NCI-H1436 treated with DMSO at 0.1 percent for 48 hours (cell line): ENCODE measurements at places on chromosomes 11 and 22.

DNA sequence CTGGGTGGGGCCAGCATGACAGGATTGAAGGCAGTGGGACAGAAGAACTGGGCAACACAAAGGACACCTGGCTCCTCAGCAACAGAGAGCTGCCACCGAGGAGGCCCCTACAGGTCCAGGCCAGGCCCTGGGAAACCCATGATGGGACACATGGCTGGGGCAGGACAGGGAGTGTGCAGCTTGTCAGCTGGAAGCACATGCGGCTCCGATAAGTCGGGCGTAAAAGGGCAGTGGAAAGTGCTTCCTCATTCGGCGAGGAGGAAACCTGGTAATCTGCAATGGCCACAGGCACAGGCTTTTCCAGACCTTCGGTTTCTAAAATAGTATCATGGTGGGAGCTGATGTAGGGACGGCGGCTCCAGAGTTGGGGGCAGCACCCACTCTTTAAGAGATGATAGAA lies 16.5 kb downstream of the GNAZ start:
- no peak for DNase-seq

DNA sequence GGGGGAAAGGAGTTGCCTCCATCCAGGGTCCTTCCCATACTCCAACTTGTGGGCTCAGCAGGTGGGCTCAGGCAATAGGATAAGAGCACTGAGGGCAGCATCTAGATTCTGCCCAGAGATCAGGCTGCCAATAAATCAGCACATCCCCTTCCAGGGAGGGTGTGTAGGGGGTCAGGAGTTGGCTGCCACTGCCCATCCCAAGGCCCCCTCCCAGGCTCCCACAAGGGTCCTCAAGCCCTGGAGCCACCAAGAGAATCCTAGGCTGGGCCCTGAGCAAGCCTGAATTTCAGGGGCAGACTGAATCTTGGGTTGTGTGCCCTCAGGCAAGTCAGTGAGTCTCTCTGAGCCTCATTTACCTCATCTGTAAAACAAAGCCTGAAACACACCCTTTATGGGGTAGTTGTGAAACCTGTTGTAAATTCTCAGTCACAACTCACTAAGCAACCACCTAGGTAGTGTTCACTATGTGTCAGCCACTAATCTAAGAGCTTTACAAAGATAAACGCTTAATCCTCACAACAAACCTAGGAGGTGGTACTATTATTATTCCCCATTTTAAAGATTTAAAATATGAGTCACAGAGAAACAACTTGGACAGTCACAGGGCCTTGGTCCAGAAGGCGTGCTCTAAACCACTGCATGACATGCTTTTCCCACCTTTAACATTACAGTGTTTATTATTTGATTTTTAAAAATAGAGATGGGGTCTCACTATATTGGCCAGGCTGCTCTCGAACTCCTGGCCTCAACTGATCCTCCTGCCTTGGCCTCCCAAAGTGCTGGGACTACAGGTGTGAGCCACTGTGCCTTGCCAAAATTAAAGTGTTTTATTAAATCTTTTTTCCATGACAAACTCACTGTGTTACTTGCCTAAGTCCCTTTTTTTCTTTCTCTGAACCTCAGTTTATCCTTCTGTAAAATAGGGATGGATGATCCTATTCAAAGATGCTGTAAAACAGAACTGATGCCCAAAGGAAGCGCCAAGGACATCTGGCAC lies 36.2 kb downstream of the LMO1 start:
- no peak for DNase-seq

DNA sequence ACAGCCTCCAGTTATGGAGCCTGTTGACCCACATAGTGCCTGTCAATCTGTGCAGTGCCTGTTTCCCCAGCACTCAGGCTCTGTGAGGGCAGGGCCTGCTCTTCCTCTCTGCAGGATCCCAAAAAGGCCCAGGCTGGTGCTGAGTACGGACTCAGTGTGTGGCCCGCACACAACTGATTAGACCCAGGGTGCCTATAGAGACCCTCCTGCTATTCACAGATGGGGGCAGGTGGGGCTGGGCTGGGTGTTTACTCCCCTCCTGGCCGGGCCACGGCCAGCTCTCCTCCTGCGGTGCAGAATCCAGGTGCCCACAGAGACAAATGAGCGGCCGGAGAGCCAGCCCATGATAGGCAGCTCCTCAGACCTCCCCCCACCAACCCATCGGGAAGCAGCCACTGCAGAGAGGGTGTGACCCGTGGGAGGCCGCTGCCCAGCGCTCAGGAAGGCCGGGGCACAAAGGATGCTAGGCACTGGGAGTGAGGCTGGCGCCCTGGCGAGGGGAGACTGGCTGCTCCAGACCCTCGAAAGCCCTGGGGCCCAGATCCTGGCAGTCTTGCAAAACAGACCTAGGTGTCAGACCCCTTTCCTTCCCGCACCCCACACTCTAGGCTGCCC lies 239.0 kb downstream of the CTTN start:
- DNase-seq: no peak

GRCh38 chr11:110565357-110566336 lies 135.9 kb downstream of the FDX1 start:
- DNase-seq: no peak

- DNase-seq: no peak
Measured at GRCh38 chr11:72871119-72871518, 56.9 kb downstream of the ATG16L2 start.

- no peak for DNase-seq
Measured at GRCh38 chr11:126968915-126969314, 31.7 kb downstream of the KIRREL3 start.

GRCh38 chr22:42887523-42888507 lies 30.7 kb upstream of the ARFGAP3 start:
- no peak for DNase-seq

GRCh38 chr11:79331203-79331901 lies 109.5 kb downstream of the TENM4 start:
- DNase-seq: no peak

DNA sequence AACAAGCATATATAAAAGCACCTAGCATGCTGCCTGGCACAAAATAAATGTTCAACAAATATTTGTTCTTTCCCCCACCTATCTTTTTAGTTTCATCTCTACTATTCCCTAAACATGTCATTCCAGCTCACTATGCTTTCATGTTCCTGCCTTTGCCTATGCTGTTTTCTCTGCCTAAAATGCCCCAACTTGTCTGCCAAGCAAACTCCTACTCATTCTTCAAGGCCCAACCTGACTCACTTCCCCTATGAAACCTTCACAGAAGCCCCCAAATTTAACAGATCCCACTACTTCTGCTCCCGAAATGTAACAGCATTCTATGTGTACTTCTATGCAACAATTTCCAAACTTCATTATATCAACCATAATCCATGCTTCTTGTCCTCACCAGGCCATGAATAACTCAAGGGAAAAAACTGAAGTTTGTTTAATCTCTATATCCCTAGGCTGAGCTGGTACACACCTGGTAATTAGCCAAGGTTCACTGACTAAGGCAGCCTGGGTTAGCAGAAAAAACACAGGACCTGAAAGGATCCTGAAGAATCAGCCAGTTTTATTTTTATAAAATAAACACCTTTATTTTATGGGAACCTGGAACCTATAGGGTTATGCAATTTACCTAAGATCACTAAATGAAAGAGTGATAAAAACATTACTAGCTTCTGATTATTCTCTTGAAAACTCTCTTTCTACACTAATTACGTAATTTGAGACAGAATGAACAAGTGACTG lies 72.2 kb downstream of the PAK1 start:
- DNase-seq: peak; percentile 79

DNA sequence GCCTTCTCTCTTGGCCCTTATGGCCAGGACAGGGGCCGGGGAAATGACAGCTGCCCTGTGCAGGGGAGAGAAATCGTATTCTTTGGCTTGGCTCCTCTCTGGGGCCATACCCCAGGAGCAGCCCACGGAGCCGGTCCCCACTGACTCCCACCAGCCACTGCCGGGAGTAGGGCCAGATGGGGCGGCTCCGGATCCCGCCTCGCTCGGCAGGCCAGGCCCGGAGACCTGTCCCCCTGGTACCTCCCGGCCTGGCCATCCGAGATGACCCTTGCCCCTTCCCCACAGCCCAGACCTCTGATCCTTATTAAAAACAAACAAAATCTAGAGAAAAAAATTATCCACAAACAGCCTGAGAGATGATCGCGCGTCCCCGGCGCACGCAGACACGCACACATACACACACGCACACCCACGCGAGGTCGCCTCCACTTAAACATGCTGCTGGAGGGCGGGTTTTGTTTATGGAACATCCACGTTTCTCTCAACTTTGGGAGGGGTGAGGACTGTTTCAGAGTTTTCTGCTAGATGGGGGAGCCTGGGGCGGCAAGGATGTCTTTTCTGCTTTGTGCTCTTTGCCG lies 59.1 kb downstream of the IGLL1 start:
- DNase-seq: no peak

DNA sequence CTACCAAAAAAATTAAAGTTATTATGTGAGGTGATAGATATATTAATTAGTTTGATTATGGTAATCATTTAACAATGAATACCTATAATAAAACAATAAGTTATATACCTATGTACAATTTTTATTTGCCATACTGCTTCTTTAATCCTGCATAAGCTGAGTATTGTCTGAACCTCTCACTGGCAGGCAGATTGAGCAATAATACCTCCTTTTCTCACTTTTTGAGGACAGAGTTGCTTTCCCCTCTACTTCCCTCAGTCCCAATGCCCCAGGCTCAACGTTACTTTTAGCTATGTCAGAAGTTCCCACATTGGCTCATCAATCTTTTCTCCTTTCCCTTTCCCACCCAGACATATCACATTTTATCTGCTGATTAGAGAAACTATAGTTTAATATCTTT lies 1.8 kb upstream of the OR51B6 start:
- no peak for DNase-seq

DNA sequence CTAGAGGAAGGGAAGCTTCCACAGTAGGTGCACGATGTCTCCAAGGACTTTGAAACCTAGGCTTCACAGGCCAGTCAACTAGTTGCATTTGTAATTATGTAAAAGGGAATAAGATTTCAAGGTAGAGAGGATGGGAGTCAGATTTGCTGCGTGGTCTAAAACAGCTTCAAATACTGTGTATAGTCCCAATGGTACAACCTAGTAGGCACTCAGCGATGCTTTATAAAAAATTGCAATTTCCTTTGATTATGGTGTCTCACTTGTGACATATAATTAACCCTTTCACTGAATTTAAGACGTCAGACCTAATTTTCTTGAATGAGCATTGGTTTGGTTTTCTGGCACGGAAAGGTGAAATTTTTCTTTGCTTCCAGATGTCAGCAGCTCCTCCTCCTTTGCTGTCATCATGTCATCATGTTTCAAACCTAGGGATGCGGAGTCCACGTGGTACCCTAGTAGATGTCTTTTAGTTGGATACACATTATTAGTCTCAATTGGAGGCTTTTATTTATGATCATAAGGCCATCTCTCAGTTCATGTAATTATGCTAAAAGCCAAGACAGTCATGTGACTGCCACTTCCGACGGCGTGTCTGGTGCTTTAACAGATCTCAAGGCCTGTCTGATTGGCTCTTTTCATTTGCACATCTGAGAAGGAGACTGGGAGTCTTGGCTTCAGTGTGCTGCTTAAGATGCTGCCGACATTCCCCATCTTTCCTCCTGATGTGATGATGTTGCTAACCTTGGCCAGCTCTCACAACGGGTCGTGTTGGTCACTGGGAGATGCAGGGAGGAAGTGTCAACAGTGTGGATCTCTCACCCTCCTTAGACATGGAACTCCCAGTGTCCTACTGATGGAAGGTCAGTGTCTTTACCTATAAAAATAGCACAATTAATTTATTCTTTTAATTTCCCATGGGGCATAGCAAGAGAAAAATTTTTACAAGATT lies 134.0 kb downstream of the HIPK3 start:
- DNase-seq: no peak

DNA sequence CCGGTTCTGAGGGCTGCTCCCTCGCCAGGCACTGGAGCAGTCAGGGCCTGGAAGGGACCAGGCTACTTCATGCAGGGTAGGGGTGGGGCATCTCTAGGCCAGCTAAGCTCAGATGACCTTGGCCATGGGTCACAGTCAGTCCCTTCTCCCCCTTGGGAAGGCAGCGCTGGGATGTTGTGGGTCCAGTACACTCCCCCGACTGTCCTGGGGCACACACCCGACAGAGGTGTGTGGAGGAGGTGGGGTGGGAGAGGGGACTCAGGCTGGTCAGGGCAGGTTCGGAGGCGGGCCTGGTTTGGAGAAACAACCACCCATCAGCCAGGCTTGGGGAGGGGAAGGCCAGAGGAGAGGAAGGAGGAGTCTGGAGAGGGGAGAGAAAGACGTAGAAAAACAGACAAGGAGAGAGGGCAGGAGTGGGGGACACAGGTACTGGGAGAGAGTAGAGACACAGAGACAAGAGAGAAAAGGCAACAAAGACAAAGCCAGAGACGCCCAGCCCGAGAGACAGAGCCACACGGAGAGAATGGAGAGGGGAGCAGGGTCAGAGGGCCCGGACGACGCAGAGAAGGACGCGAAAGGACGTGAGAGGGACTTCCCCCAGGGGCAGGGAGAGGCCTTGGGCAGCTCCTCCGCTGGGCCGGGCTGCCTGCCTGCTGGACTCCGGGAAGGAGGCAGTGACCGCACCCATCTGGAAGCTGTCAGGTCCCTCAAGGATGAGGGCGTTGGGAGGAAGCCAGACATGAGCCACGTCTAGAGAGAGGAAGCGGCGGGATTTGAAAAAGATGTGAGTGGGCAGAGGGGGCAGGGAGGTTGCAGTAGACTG lies 30.6 kb upstream of the TSKU start:
- DNase-seq: no peak
